Skeletal muscle cell (primary cell): ENCODE measurements at places on chromosomes 1 and 21.

DNA sequence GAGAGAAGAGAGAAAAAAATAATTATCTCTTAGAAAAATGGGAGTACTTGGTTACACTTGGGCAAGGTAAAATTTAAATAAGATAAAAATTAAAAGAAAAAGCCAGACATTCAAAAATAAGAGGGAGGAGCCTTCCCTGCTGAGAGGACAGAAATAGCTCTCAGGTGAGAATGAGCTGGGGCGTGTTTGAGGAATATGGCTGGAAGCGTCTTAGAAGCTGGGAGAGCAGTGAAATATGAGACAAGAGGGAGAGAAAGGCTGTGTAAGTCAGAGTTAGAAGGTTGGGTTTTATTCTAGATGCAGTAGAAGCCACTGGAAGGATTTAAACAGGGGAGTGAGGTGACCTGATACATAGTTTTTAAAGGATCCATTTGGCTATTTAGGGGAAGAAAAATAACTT lies 154.2 kb upstream of the L1TD1 start:
- no peak for DNase-seq

DNA sequence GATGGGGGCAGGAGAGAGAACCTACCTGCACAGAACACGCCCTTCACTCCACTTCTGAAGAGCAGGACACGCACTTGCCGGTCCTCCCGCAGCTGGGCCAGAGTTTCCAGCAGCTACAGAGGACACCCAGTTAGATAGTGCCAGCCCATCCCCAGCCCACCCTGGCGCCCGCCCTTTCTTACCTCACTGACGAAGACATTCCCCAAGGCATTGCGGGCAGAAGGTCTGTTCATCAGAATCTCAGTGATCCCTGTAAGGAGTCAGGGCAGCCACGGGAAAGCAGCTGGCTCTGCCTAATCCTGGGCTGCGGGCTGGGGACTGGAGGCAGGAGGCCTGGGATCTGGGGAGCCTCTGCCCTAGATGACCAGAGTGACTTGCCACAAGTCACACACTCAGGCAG lies 10.0 kb downstream of the ECHDC2 start:
- no peak for DNase-seq

DNA sequence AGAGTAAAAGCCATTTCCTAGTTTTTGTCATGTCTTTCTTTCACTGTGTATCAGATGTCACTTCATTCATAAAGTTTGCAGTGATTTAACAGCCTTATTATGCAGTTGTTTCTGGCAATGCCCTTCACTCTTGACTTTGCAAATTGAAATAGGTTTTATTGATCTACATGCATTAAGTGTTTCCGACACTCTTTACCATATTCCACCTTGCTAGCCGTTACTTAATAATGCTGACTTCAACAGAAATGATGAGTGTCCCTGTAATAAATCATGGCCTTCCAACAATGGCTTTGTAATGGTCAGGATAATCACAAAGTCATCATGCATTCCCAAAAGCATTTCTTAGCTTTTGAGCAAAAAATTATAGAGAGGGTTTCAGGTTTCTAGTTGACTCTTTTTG lies 236.8 kb upstream of the FMN2 start:
- DNase-seq, result no peak

GRCh38 chr1:177275736-177276135 lies 105.0 kb downstream of the BRINP2 start:
- DNase-seq, result no peak

DNA sequence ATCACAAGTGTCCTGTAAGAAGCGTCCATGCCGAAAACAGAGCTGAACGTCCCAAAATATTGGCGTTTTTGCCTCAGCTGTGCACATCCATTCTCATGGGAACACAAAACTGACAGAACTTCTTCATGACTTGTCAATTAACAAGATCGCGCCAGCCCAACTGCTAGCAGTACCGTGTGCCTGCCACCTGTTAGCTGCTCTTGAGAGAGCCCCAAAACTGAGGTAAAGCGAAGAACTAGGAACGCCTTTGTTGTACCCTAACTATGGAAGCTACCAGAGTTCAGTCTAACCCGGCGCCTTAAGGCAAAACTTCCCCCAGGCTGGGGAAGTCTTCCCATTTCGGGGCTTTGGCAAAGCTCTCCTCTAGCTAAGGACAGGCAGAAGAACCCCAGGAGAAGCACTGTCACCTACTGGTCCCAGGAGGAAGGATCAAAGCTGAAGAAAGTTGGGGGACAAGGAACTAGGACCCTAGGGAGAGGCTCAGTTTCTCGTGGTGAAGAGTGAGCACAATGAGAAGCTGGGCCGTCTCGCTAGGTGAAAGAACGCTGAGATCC lies 719 bp downstream of the EYA3 start:
- no peak for DNase-seq

DNA sequence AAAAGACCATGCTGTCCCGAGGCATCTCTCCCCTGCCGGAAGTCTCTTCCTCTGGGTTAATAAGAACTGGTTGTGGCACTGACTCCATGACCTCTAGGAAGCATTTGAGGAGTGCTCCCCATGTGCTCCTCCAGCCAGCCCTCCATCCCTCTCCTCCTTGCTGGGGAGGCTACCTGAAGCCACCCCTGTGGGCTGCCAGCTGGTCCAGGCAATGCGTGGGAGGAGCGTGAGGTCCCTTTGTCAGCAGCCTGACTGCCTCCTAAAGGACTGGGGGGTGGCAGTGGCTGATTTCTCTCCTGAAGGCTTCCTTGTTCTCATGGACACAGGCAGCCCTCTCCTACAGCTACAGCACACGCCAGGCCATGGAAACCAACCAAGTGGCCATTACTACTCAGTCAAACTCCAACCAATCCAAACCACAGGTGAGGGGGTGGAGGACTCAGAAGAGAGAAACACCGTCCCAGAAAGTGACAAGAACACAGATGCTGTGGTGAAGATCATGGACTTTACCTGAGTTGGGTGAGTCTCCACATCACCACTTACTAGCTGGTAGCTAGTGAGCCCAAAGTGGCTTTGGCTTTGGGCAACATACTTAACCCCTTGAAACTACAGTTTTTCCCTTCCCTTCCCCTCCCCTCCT lies 35.2 kb downstream of the NENF start:
- DNase-seq, result no peak

DNA sequence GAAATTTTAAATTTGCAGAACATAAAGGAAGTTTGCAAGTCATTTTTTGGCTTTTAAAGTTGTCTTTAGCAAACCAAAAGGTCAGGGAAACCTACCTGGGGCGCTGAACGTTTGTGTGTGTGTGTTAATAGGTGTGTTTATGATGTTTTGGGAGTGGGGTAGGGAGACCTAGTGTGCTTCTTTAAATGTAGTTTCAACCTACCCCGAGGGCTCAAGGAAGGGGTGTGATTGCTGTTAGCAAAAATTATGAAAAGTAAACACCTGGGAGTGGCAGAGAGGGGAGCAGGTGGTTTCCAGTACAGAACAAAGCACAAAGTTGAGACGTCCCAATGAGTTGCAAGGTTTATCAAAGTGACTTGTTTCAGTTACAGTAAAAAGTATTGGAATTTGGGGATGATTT lies 58.7 kb upstream of the WDR26 start:
- DNase-seq, result no peak
